MM.1S (cell line): ENCODE measurements at places on chromosomes 7 and 10.
A peak's percentile ranks its signal among the peaks of the same experiment; 100 is the strongest.

DNA sequence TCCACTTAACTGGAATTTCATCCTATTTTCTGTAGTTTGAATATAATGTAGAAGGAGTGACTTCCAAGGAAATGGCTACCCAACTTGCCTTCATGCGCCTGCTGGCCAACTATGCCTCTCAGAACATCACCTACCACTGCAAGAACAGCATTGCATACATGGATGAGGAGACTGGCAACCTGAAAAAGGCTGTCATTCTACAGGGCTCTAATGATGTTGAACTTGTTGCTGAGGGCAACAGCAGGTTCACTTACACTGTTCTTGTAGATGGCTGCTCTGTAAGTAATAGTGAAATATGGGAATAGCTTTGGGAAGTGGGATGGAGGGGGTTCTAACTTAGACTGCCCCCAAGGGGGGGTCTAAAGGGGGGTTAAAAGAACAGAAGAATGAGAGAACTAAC lies 34.5 kb downstream of the COL1A2 start:
- no peak for DNase-seq

- no peak for DNase-seq
Observed at GRCh38 chr7:158048569-158048968, 539.1 kb downstream of the PTPRN2 start.

GRCh38 chr7:32481921-32482320 lies 8.3 kb downstream of the LSM5 start:
- no peak for DNase-seq

- no peak for DNase-seq
Observed at GRCh38 chr7:68420342-68421192, 1177.7 kb upstream of the AUTS2 start.

- DNase-seq, result no peak
Observed at GRCh38 chr10:116978901-116979300, 26.1 kb downstream of the SHTN1 start.

DNA sequence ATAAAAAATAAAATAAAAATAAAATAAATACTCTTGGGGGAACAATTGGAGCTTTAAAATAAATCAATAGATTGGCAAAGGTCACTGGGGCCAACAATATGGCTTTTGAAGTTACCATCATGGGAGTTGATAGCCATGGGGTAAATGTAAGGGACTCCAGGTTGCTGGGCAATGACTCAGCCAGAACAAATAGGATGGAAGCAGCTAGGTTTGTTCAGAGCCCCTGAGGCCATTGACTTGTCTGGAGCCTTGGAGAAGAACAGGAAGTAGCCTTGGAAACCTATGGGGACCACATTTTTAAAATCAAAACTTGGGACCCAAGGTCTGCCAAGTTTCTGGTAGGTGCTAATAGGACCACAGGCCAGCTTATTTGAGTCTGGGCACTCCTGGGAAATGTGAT lies 20.2 kb upstream of the FRA10AC1 start:
- DNase-seq, result no peak

DNA sequence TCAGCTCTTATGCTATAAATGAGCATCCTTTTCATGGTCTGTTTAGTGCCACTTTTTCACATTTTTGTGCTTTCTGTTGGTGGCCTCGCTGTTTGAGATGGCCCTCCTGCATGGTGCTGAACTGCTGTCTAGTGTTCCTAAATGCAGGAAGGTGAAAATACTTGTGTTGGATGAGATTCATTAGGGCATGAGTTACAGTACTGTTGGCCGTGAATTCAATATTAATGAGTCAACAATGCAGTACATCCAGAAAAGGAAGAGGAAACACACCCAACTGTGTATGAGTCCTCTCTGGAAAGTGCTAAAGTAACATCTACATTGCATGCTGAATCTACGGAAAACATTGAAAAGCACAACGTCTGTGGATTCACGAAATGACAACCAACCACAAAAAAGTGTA lies 124.0 kb downstream of the HERPUD2 start:
- no peak for DNase-seq

DNA sequence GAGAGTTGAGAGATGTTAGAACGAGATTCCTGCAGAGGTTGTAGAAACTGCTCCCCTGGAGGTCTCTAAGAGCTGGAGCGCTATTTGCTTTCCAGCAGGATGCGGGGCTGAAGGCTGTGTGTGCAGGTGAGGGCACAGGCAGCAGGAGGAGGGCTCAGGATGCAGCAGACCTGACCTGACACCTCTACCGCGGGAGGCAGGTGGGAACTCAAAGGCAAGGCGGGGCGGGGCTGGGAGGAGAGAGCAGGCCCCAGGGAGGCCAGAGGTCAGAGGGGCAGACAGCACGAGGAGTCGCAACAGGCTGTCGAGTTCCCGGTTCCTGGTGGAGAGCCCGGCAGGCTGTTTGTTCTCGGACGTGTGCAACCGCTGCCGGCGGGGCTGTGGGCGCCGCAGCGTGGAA lies 7.9 kb upstream of the CRTAC1 start:
- DNase-seq, result no peak

DNA sequence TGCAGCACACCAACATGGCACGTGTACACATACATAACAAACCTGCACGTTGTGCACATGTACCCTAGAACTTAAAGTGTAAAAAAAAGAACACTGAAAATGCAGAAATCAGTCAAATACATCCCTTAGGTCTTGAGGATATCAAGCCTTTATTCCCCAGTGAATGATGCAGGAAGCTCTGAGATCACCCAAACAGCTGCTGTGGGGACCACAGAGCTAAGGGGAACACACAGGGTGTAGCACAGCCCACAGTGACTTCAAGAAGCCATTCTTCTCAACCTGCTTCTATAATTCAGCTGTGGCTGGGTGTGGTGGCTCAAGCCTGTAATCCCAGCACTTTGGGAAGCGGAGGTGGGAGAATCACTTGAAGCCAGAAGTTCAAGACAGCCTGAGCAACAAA lies 314.9 kb downstream of the CALN1 start:
- DNase-seq, result no peak

- no peak for DNase-seq
Observed at GRCh38 chr10:89159761-89160160, 47.4 kb downstream of the CH25H start.

DNA sequence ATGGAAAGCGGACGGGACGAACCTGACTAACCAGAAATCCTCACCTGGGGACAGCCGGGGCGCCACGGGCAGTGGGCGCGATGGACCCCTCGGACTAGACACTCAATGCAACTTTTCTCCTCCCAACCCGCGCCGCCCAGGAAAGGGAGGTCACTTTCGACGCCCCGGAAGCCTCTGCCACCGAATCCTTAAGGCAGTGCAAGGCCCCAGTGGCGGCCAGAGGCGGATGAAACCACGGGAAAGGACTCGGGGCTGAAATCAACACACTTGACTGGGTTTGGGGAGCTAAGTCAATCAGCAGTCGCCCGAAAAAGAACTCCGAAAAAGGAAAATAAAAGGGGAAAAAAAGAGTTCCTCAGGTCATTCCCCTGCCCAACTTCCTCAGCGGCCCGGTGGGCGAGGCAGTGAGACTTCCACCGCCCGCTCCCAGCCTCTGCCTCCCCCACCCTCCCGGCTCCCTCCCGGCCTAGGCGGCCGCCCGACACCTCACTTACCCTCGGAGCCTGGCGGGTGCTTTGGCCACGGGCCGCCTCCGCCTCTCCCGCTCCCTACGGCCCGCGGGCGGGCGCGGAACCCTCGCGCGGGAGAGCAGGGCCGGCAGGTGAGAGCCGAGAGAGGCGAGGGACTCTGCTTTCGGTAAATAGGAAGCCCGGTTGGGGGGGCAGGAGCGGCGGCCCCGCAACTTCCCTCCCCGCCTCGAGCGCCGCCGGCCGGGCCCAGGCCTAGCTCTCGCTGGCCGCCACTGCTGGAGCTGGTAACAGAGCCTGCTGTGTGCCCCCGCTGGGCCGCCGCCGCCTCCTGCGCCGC lies 518 bp downstream of the WAPL start:
- DNase-seq, result peak; percentile 50

- DNase-seq, result no peak
Observed at GRCh38 chr10:78553792-78554191, 515.0 kb upstream of the ZMIZ1 start.
